Aorta (tissue), 5 donors: ENCODE measurements at places on chromosomes 4 and X. TPM values are rescaled to one million over a fixed set of nuclear protein-coding genes. Genes with fewer than 3 reads are reported as not detected.

RPL36A gene
- 145 TPM for total RNA-seq

VSIG4 gene
- total RNA-seq = 115 TPM

- no peaks in the 10 kb centered on the region for H3K27me3 ChIP-seq
- no peak overlapping the region for H3K4me3 ChIP-seq
- no peak overlapping the region for H3K27ac ChIP-seq
- H3K4me1 ChIP-seq = no peaks in the 10 kb centered on the region
- H3K36me3 ChIP-seq = no peaks in the 10 kb centered on the region
- DNase-seq = no peak
Observed at GRCh38 chrX:93637591-93637990, 35.8 kb downstream of the NAP1L3 start.

DNA sequence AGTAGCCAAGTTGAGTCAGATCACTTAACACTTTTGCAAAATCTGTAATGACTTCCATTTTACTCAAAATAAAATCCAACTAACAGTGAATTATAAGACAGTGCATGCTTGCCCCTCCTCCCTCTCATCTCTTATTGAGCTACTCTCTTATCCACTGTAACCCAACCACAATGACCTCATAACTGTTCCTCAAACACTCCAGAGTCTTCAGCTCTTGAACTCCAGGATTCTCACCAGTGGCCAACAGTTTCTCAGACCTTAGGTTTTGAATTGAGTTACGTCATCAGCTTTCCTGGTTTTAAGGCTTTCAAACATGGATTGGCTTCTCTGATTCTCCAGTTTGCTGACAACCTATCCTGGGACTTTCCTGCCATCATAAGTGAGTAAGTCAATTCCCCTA is 938.3 kb downstream of the RAB28 start:
- no peaks in the 10 kb centered on the region for H3K27me3 ChIP-seq
- no peaks in the 10 kb centered on the region for H3K36me3 ChIP-seq
- H3K27ac ChIP-seq = no peak overlapping the region
- no peak overlapping the region for H3K4me3 ChIP-seq
- DNase-seq = no peak
- H3K4me1 ChIP-seq = no peaks in the 10 kb centered on the region
